ENCODE measurements at places on chromosomes 1 and 21.

- DNase-seq = no peak
Measured at GRCh38 chr1:200006711-200007110, 20.8 kb upstream of the NR5A2 start.

- DNase-seq = no peak
Measured at GRCh38 chr1:177981200-177981599, 11.3 kb upstream of the SEC16B start.

DNA sequence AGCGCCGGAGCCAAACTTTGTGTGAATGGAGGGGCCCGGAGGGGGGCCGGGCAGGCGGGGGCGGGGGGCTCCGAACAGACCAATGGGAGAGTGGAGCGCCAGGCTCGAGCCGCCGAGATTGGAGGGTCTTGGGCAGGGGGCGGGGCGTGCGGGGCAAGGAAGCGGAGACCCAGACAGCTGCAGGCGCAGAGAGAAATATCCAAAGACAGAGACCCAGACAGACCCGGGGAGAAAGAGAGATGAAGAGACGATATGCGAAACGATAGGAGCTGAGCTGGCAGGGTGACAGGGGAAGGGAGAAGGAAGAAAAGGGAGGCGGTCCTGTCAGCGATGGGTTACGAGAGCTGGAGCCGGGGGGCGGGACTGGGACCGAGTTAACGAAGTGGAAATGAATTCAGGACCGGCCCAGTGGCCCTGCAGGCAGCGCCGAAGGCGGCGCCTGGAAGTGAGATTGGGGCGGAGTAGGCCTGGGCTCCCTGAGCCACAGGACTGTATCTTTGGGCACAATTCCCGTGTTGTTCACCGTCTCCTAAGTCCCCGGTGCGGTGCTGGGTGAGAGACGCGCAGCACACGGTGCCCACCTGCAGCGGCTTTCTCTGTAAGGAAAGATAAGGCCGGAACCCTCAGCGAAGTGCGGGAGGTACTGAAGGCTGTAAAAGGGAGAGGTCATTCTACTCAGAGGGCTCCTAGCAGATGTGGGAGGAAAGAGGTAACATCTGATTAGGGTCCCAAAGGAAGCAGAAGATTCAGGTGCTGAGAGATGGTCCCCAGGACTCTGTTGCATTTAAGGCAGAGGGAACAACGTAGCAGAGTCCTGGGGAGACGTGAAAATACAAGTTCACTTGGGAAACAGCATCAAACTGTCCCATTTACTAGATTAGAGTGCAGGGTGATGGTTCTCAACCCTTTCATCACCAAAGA, 543 bp upstream of the KCNJ10 start:
- DNase-seq = peak; percentile 89

- no peak for DNase-seq
Measured at GRCh38 chr1:222654849-222655248, 37.0 kb downstream of the MIA3 start.

DNA sequence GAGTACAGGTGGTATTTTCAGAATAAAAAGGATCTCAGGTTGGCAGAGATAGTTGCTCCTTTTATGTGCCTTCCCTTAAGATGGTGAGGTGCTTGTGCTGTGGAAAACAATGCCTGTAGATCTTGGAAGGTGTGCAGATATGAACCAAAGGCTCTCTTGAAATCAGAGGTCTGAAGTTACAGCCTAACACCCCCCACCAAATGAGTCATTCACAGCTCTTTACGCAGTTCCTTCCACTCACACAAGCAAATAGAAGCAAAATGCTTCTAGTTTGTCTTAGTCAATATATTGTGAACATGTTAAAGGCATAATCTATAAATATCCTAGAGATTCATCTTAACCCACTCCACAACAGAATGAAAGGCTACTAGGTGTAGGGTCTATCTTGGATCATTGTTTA, 128.9 kb upstream of the NR5A2 start:
- DNase-seq = no peak

DNA sequence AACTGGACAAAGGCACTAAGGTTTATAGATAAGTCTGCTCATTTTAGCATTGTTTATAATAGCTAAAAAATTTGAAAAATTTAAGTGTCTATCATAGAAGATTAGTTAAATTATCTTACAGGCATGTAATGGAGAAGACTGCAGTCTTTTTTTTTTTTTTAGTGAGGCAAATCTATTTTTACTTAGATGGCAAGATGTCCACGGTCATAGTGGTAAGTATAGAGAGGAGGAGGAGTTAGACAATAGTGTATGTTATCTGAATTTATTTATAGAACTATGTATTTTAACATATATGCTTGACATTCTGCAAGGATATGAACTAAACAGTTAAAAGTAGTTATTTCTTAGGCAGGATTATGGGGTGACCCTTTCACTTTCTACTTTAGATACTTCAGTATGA, 149.0 kb downstream of the SYT2 start:
- no peak for DNase-seq

GRCh38 chr21:37220433-37220980, 46.6 kb downstream of the VPS26C start:
- no peak for DNase-seq

DNA sequence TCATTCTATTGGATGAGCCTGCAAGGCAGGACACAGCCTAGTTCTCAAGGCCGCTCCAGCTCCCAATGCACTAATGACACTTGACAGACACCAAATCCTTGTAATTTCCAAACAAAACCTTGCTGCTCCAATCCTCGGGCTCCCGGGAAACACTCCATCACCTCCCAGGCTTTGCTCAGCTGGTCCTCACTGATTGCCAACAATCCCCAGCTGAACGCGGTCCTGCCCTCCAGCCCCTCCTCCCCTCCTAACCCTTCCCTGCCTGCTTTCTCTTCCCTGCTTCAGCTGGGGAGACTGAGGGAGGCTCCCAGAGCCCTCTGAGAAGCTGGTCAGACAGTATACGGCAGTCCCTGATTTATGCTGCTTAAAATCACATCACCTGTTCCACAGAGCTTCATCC, 114.4 kb upstream of the TNR start:
- DNase-seq = peak; percentile 42

GRCh38 chr1:52190500-52191252, 48.8 kb downstream of the ZFYVE9 start:
- no peak for DNase-seq

GRCh38 chr1:5684791-5685190, 307.4 kb downstream of the NPHP4 start:
- no peak for DNase-seq

- no peak for DNase-seq
Measured at GRCh38 chr1:54403405-54403804, 2.8 kb downstream of the SSBP3 start.

GRCh38 chr1:8631163-8631562, 186.3 kb downstream of the RERE start:
- DNase-seq = no peak

- no peak for DNase-seq
Measured at GRCh38 chr1:174116042-174116441, 43.3 kb upstream of the RABGAP1L start.

DNA sequence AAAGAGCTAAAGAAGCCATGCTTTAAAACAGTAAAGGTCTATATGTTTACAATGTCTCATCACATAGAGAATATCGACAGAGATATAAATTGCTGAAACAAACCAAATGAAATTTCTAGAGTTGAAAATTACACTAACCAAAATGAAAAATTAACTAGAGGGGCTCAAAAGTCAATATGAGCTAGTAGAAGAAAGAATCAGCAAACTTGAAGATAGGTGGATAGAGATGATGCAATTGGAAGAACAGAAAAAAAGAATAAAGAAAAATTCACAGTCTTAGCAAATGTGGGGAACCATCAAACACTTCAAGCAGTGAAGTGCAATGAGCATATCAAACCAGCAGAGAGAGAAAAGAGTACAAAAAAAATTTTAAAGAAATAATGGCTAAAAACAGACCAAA, 24.1 kb upstream of the DSCAM start:
- DNase-seq = no peak

DNA sequence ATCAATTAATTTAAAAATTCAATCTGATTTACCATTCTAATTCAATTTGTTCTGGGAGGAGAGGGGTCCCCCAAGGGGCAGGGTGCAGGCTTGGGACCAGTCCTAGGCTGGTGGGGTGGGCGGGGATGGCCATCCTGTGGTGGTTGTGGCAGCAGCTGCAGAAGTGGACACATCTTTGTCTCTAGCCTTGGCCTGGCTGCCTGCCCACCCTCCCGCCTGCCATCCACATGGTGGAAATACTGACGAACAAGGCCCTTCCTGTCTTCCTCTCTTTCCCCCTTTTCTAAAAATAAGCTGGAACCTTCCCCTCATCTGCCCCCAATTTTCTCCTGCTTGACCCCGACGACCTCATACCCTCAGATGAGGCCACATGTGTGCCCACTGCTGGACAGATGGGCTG, 130.9 kb downstream of the FOXD2 start:
- DNase-seq = peak; percentile 19

DNA sequence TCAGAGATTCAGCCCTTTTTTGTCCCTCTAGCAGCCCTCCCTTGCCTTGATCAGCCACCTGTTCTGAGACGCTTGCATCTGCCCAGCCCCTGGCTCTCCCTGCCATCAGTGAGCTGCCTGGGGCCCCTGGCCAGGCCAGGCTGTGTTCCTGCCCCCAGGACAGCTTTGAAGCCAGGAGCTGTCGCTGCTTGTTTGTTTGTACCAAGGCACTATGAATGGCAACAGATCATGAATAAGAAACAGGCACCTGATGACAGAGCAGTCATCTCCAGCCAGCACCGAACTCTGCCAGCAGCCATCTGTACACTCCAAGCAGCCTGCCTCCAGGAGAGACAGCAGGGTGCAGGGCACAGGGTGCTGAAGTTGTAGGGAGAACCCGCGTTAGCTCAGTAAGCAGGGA, 8.1 kb upstream of the VWA5B1 start:
- DNase-seq = no peak

DNA sequence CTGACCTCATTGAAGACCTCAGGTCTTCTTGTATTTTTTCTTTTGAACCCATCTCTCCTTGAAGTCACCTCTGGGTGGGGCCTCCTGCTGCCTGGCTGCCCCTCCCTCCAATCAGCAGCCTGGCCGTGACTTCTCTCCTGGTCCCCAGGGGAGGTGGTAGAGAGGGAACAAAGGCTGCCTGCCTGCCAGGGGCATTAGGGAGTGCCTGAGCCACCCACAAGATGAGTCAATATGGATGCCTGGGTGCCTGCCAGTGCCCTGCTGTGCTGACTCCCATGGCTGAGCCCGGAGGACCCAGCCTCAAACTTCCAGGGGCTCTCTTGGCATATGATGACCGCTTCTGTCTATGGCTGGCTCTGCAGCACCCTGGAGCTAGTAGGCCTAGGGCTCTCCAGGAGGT, 5.3 kb upstream of the CDCP2 start:
- no peak for DNase-seq

- no peak for DNase-seq
Measured at GRCh38 chr1:114453361-114453784, 57.6 kb downstream of the TRIM33 start.

GRCh38 chr1:39825432-39825941, 36.8 kb upstream of the BMP8B start:
- no peak for DNase-seq

DNA sequence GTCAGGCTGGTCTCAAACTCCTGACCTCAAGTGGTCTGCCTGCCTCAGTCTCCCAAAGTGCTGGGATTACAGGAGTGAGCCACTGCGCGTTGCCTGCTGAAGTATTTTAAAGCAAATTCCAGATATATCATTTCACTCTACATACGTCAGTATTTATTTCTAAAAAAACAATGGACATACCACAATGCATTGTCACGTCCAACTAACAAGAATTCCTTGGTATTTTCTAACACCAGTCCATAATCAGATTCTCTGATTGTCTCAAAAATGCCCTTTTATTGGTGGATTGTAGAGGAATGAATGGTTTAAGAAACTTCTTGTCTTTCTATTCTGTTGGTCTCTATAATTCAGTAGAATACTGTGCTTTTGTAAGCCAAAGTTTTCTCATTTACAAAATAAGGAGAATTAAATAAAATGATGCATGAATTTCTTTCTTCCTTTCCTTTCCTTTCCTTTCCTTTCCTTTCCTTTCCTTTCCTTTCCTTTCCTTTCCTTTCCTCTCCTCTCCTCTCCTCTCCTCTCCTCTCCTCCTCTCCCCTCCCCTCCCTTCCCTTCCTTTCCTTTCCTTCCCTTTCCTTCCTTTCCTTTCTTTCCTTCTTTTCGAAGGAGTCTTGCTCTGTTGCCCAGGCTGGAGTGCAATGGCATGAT, 55.8 kb downstream of the VPS13D start:
- DNase-seq = no peak

- no peak for DNase-seq
Measured at GRCh38 chr21:37026499-37026898, 20.0 kb downstream of the RIPPLY3 start.

DNA sequence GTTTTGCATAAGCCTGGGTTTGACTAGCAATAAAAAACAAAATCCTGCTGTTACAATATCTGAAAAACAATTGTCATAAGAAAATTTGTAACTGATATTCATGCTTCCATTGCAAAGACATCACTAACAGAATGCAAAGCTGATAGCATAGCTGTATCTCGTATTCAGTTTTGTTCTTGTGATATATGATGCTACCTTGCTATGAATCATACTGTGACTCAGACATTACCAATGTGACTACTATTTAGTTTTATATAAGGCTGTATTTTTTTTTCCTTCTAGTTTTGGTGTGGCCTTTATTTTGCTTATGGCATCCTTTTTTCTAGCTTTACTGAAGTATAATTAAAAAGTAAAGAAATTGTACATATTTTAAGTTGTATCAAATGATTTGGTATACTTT, 1381.8 kb downstream of the MRPL39 start:
- DNase-seq = no peak

GRCh38 chr1:118660769-118661168, 327.4 kb downstream of the TBX15 start:
- DNase-seq = no peak

DNA sequence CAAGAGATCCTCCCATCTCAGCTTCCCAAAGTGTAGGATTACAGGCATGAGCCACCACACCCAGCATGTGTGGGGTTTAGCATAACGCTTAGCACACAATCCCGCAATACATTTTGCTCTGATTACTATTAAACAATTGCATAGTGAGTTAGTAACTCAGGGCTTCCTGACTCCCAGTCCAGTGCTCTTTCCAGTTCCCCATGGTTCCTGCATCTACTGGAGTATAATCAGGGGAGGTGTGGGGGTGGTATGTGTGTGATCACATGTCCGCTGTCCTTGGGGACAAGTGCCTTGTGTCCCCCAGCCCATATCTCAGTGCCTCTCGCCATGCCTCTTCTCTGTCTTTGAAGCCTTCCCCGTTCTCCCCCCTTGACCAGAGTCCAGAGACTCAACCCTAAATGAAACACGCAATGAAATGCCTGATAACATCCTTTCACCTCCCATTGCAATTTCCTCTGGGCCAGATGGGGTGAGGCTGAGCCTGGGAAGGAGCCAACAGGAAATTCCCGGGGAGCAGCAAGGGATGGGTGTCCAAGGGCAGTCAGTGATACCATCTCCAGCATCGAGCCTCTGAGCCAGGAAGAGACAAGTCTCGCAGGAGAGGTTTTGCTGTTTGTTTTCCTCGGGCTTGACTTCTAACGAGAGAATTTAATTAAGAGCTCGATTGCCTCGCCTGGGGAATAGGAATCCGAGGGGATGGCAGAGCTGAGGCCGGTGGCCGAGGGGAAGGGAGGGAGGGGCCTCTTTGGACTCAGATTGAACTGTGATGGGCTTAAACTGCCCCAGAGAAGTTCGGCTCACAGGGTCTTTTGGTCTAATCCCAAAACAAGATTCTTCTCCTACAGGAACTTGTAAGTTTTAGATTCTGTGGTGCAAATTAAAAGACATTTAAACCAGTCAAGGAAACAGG, 7.7 kb upstream of the HTR1D start:
- DNase-seq = no peak

GRCh38 chr1:118082984-118083383, 102.0 kb downstream of the SPAG17 start:
- DNase-seq = no peak

- no peak for DNase-seq
Measured at GRCh38 chr21:14617871-14618270, 71.8 kb upstream of the SAMSN1 start.

GRCh38 chr1:15732686-15733081, 3.4 kb upstream of the SLC25A34 start:
- no peak for DNase-seq

All from nucleus accumbens (tissue), 56 donors.